ENCODE measurements at places on chromosomes 2 and 18. TPM values are rescaled to one million over a fixed set of nuclear protein-coding genes. Genes with fewer than 3 reads are reported as not detected.

ABCG8 gene
- total RNA-seq: not detected

CRACDL gene
- 3.6 TPM for total RNA-seq

TSGA10 gene
- total RNA-seq: 2.7 TPM

ALK gene
- not detected for total RNA-seq

TEKT4 gene
- not detected for total RNA-seq

MAPK4 gene
- 0.33 TPM for total RNA-seq

DPP4 gene
- total RNA-seq: 0.69 TPM

MFSD2B gene
- total RNA-seq: 0.42 TPM

C2orf92 gene
- 0.72 TPM for total RNA-seq

GPR17 gene
- total RNA-seq: not detected

CPLX4 gene
- total RNA-seq: not detected

TLX2 gene
- total RNA-seq: 0.28 TPM

MTCL1 gene
- total RNA-seq: 55.3 TPM

RAD51AP2 gene
- total RNA-seq: not detected

MTA3 gene
- 29.2 TPM for total RNA-seq

CDH2 gene
- 42.7 TPM for total RNA-seq

PRKAG3 gene
- total RNA-seq: not detected

SPC25 gene
- 19.4 TPM for total RNA-seq

SCN1A gene
- total RNA-seq: not detected

SERPINB12 gene
- not detected for total RNA-seq

UNC80 gene
- total RNA-seq: not detected

CRYBA2 gene
- 0.25 TPM for total RNA-seq

FRZB gene
- total RNA-seq: 0.13 TPM

LTBP1 gene
- total RNA-seq: 42.1 TPM

PROKR1 gene
- not detected for total RNA-seq

TMEM200C gene
- total RNA-seq: not detected

GULP1 gene
- 26.7 TPM for total RNA-seq
